ENCODE measurements at places on chromosomes 1 and 21.

DNA sequence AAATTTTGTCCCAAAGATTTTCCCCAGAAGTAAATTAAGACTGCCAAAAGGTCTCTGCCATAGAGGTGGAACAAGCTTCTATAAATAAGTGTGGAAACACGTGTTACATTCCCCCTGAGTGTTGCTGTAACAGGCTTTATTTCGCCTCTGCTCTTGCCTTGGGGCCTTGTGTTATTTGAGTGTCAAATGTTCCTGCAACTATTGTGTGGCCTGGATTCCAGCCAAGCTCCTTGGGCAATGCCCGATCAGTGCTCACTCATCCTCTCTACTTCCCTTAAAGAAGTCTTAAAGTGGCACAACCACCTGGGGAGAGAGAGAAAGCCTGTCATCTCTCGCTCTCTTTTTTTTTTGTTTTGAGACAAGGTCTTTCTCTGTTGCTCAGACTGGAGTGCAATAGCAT, 156.7 kb downstream of the NR5A2 start:
- no peak for DNase-seq

- no peak for DNase-seq
These were observed 22.9 kb downstream of the CHODL start for GRCh38 chr21:18267496-18267895.

DNA sequence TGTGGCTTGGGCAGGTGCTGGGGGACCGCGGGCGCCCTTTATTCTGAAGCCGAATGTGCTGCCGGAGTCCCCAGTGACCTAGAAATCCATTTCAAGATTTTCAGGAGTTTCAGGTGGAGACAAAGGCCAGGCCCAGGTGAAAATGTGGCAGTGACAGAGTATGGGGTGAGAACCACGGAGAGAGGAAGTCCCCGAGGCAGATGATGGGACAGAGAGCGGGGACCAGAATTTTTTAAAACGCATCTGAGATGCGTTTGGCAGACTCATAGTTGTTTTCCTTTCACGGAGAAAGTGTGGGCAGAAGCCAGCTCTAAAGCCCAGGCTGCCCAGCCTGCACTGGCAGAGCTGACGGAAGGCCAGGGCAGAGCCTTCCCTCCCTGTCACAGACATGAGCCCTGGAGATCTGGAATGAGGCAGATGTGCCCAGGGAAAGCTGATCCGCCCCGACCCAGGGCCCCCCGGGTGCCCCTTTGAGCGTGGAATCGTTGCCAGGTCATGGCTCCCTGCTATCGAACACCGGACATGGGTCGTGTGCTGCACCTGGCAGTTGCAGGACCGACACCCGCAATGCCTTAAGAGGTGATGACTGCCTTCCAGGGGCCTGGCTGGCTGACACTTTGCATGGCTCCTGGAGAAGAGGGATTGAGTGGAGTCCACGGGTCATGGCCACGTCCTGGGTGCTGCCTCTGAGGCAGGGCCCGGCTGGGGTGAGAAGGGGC, 6.5 kb upstream of the SLX9 start:
- DNase-seq: no peak

DNA sequence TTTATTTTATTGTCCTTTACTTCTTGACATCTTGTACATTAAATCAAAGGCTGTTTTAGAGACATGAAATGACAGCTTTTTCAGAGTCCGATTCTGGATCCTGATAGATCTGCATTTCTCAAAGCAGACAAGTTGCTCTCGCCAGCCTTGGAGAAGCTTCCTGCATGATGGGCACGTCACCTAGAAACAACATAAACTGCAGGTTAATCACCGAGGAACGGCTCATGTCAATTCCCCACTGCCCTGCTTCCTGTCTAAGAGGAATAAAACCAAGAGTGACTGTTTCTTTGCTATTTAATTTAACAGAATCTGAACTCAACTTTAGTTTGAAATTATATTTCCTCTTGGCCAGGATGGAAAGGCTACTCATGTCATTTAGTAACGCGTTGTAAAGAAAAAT, 77.0 kb downstream of the RWDD3 start:
- no peak for DNase-seq

DNA sequence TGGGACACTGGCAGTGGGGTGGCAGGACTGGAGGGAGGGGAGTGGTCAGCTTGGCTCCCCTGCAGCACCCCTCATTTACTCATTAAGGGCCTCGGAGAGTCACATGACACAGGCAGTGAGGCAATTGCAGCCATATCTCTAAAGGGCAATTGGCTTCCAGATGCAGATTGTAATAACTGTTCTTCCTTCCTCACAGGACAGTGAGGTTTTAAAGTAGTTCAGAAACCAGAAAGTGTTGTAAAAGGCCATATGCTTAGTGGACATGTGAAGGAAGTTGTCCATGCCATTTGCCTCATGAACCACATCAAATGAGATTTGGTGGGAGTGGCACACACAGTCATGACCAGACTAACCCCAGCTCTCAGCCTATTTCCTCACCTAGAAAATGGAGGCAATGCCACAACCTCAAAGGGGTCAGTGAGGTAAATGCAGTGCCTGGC, 11.1 kb downstream of the MTX1 start:
- DNase-seq: no peak

DNA sequence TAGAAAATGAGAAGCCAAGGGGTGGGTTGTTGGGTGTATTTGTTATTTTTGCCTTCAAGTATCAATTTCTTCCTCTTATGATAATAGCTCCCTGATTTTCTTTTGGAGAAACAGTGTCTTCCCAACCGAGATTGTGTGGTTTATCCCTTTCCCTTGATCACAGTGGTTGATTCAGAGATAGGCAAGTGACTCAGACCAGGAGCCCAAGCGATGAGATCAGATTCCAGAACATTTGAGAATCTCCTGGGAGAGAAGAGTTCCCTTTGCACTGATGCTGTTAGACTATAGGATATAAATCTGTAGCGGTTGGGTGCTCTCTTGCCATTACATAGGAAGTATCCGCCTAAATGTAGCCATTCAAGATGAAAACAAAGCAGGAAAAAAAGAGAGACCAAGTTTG, 90.1 kb upstream of the WDR26 start:
- peak; percentile 53 for DNase-seq

DNA sequence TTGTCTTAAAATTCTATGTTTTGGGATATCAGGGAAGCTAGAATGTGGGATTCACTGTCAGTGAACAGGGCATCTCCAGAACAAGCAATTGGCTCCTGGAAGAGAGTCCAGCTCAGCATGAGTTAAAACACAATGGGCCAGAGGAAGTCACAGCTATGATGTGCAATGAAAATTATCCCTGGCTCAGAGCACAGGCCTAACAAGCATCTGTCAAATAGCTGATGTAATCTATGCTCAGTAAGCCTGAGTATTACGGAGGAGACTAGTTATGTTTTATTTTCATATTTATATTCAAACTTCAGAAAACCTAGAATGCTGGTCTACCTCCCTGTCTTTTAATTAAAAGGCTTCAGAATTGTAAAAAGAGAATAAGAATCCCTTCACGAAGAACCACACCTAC, 41.6 kb downstream of the PARP1 start:
- no peak for DNase-seq

- DNase-seq: no peak
These were observed 363.6 kb upstream of the CAMK1G start for GRCh38 chr1:209219791-209220524.

GRCh38 chr1:113488576-113489177, 98.4 kb downstream of the MAGI3 start:
- no peak for DNase-seq

GRCh38 chr1:234976861-234977680, 151.6 kb downstream of the TOMM20 start:
- DNase-seq: no peak

- no peak for DNase-seq
These were observed 52.4 kb upstream of the GPR157 start for GRCh38 chr1:9181176-9181906.

DNA sequence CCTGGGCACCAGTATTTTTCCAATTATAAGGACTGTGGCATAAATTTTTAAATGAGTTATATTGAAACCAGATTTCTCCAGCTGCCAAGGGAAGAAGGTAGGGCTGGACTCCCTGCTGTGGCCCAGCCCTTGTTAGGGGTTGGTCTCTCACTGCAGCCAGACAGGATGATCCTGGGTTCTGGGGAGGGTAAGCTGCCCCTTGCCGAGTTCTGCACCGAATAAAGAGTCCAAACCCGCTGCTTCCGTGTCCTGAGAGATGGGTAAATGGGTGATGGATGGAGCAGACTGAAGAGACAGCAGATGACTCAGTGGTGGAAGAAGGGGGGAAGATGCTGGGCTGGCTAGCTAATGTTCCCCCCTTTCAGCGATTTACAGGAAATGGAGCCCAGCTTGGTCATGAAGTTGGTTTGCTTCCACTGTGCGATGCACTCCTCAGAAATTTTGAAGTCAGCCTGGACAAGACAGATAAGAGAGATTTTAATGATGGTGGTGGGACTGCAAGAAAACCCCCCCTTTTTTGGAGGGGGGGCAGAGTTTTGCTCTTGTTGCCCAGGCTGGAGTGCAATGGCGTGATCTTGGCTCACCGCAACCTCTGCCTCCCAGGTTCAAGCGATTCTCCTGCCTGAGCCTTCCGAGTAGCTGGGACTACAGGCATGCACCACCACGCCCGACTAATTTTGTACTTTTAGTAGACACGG, 41.4 kb downstream of the YARS1 start:
- no peak for DNase-seq

- no peak for DNase-seq
These were observed 58.5 kb downstream of the BEND5 start for GRCh38 chr1:48718116-48718630.

GRCh38 chr1:199020904-199021303, 382.1 kb downstream of the PTPRC start:
- DNase-seq: no peak

DNA sequence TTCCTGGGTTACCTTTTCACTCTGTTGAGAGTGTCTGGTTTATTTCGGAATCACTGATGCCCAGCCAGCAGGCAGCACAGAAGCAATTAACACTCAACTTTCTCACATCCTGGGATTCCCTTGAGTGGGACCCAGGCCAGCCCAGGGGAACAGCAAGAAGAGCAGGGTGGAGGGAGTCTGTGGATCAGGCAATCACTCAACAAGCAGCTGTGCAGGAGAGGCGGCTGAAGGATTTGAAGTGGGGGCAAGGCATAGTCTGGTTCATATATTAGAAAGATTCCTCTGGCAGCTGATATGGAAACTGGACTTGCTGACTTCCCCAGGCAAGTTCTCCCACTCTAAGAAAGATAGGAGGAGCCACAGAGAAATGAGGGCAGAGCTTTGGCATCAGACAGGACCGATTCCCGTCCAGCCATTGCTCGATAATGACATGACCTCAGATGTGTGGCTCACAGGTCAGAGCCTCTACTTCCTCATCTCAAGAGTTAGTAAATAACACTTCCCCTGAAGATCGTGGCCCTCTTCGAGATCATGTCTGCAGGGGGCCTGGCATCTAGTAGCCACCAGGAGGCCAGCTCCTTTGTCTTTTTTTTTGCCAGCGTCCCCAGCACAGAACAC, 12.4 kb downstream of the EPHA8 start:
- DNase-seq: no peak

DNA sequence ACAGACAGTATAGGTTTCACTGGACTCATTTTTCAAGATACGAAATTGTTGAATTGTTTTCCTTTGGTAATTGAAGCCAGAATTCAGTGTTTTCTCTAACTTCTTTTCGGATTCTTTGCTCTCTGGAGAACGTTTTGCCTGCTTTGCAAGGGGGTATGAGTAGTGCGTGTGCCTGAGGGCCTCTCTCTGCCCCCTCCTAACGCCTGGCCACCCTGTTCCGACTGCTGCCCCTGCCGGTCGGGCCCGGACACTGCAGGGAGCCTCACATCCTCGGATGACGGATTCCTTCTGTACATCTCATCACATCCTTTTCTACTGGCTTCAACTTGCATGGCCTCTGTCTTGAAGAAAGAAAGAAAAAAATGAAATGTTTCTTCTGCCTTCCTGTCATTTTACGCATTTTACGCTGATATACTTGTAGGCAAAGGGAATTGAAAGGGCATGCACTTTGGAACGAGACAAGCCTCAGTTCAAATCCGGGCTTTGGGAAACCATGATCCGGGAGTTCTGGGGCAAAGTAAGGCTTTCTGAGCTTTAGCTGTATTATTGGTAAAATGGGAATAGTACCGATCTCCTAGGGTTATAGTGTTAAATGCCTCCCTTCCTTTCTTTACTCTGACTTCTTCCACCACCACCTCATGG, 65.1 kb downstream of the DISC1 start:
- no peak for DNase-seq

DNA sequence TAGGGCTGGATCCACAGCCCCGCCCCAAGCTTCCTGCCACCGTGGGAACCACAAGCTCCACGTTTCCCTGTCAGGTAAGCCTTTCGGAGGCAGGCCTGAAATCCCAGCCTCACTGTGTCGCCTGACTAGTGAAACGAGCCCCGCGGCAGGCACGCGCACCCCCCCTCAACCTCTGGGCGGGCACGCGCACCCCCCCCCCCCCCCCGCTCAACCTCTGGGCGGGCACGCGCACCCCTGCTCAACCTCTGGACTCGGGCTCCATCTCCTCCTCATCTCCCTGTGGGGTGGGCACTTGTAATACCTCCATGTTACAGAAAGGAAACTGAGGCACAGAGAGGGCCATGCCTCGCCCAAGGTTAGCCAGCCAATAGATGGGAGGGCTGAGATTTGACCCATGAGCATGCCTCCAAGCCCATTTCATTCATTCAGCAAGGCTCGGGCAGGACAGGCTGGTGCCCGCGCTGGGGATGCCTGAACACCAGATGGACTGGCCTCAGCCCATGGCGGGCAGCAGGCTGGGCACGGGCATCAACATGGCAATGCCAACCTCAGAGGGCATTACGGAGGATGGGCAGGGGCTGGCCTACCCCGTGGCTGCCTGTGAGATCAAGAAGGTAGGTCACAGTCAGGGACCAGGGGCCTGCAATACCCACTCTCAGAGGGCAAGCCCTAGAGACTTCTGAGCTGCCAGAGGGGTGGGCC, 4.7 kb downstream of the CFAP410 start:
- DNase-seq: no peak

GRCh38 chr1:107098961-107099360, 41.9 kb upstream of the NTNG1 start:
- DNase-seq: no peak

DNA sequence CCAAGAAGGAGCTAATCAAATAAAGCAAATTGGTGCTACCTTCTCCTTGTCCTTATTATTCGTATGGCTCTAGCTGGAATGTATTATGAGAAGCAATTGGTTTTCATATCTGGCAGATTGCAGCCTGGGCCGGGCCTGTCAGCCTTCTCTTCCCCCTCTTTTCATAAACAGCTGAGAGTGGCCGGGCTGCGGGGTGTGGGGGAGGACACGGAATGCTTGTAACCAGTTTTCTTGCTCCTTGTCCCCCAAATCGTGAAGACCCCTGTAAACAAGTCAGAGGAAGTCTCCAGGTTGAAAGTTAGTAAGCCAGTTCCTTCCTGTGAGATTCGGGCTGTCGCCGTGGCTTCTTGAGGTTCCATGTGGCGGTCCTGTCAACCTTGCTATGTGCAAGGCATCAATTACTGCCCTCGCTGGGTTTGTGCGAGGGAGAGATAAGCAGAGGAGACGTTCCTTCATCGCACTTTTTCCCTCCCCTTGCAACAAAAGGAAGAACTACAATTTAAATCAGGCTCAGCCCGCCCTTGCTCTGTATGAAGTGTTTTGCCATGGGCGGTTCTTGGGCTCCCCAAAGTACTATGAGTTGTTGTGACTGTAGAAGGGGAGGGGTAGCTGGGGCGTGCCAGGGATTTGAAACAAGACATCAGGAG, 450.7 kb downstream of the CAMTA1 start:
- no peak for DNase-seq

All from HS-5 (cell line).